ENCODE measurements at places on chromosomes 2 and 18.

DNA sequence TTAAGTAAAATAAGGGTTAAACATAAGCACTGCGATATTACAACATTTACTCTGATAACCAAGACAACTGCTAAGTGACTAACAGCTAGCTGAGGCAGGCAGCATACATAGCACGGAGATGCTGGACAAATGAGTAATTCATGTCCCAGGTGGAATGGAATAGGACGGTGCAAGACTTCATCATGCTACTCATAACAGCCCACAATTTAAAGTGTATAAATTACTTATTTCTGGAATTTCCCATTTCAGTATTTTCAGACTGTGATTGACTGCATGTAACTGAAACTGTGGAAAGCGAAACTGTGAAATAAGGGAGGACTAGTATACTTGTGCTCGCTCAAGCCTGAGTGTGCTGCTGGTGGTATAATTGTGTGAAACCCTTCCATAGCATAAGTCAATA lies 12.9 kb downstream of the IER3IP1 start:
- no peak for DNase-seq

DNA sequence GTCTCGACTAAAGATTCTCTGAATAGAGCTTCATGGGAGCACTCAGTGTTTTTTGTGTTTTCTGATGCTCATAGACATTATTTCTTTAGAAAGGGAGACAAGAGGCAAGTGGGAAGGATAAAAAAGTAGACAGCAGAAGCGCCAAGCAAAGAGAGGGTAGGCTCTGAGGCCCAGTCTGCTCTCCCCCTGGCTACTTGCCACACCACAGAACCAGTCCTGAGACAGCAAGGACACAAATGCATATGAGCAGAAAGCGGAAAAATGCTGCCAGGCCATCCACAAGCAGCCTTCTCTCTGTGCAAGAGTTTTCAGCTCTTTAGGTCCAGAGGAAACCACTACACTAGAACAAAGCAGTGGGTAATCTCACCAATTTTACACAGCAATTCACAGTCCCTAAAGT lies 285.4 kb downstream of the ZNF521 start:
- DNase-seq, result no peak

DNA sequence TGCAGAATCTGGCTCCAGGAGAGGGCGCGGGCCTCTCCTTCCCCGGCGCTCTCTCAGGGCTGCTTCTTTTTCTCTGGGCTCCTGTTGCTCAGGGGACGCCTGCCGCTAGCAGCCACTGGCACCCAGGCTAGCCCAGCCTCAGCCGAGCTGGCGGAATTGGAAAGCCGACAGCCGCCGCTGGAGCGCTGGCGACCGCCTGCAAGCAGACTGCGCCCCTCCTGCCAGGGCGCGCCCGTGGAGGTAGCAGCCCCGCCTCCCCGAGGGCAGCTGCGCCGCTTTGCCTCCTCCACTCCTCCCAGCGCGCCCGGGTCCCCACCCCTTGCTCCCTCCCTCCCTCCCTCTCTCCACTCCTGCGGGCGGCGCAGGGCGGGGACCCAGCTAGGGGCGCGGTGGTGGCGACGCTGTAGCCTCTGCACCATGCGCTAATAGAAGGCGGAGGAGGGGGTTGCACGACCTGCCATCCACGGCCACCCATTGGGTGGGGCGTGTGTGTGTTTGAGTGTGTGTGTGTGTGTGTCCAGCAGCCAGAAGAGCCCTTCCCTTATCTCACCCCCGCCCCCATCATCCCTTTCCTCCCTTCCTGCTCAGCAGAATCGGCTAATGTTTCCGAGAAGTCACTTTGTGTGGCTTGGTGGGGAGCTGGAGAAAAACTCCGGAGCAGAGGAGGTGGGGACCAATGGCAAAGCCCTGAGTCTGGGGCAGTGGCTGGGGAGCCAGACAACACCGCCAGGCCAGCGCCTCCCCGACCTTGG lies at the start of gene SCN9A:
SCN9A (minus strand) TSS at position 209 of the 752 bp plus-strand sequence. CDS start 64,188 bp downstream, outside the sequence.
- DNase-seq, result no peak

GRCh38 chr2:218229239-218229638 lies 12.2 kb downstream of the ARPC2 start:
- no peak for DNase-seq

- DNase-seq, result no peak
These were observed 222.0 kb downstream of the LDLRAD4 start for GRCh38 chr18:13440277-13441248.

GRCh38 chr18:6411382-6411781 lies 3.3 kb downstream of the L3MBTL4 start:
- DNase-seq, result no peak

DNA sequence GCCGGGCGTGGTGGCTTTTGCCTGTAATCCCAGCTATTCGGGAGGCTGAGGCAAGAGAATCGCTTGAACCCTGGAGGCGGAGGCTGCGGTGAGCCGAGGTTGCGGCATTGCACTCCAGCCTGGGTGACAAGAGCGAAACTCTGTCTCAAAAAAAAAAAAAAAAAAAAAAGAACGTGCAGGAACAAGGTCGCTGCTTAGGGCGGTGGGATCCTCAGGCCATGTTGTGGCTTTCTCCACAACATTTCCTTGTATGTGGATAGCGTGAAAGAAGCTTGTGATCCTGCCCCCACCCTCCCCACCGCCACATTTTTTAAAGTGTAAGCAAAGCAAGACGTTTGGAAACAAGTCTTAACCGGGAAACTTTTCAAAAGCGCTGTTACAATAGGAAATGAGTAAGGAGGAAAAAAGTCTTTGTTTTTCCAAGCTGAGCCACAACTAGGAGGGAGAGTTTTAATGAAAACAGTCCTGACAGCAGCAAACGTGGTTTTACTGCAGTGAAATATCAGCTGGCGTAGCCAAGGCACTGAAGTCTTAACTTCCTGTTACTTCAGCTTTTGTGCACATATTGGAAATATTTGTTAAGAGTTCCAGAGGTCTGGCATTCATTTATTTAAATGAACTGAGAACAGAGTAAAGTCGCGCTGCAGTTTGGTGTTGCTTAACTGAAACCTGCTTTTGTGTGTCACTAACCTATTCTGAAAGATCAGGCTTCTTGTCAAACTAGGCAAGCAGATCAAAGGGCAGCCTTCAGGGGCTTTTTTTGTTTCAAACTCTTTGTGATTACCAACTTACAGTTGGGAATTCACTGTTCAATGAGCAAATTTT lies 3.8 kb downstream of the TGIF1 start:
- DNase-seq, result no peak

DNA sequence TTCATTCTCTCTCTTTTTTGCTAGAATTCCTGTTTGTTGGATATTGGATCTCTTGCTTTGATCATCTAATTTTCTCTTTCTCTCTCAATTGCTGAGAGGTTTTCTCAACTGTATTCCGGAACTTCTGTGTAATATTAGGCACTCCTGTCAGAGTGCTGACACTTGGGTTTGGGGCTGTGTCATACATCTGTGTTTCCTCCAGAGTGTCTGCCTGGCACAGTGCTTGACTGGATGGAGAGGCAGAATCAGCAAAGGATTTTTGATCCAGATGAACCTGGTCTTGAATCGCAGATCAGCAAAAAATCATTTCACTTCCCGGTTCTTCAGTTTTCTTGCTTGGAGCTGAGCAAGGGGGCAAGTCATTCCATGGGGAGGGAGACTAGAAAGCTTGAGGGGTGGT lies 87.7 kb upstream of the CXCR4 start:
- DNase-seq, result no peak

GRCh38 chr2:172427256-172427989 lies at the start of gene ITGA6:
Gene ITGA6, plus strand, starts transcription at chr2:172427586.
- DNase-seq, result peak; percentile 68

Data from activated effector memory CD4-positive, alpha-beta T cell treated with Interleukin-2 at 50 U/mL for 16 hours (primary cell).